ENCODE measurements at places on chromosomes 5 and 9.
A peak's percentile ranks its signal among the peaks of the same experiment; 100 is the strongest.

DNA sequence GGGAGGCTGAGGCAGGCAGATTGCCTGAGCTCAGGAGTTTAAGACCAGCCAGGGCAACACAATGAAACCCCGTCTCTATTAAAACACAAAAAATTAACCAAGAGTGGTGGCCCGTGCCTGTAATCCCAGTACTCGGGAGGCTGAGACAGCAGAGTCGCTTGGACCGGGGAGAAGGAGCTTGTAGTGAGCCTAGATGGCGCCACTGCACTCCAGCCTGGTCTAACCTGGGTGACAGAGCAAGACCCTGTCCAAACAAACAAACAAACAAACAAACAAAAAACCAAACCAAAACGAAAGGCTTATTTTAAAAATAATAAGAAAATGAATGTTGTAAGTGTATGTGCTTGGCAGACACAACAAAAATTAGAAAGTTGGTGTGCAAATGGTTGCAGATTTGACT lies 536.3 kb upstream of the PTPRD start:
- peak; percentile 0 for DNase-seq

- no peak for DNase-seq
Measured at GRCh38 chr5:88551724-88552345, 283.2 kb upstream of the TMEM161B start.

DNA sequence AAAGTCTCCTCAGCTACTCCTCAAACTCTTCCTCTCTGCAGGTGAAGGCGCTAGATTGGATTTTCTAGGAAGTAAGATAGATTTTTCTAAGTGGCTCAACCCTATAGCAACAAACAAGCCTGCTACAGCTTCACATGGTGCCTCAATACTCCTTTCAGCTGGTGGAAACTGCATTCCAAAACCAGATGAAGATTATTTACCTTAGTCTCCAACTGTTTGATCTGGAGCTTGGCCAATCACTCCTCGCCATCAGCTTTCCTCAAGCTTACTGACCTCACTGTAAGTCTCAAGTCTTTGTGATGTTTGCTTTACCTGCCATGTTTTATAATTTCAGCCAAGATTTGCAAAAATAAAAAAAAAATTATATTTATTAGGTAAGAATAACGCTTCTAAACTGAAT lies 622.4 kb downstream of the CHSY3 start:
- peak; percentile 91 for DNase-seq

GRCh38 chr9:123475407-123475806 lies 119.4 kb downstream of the CRB2 start:
- no peak for DNase-seq

GRCh38 chr9:98927724-98928123 lies 16.0 kb upstream of the COL15A1 start:
- no peak for DNase-seq

- no peak for DNase-seq
Measured at GRCh38 chr5:158722940-158723339, 376.8 kb downstream of the EBF1 start.

GRCh38 chr5:150746-151145 lies 40.5 kb upstream of the LRRC14B start:
- DNase-seq, result no peak

- no peak for DNase-seq
Measured at GRCh38 chr9:116471093-116471906, 215.8 kb upstream of the TRIM32 start.

- peak; percentile 63 for DNase-seq
Measured at GRCh38 chr9:5721279-5722087, 92.6 kb downstream of the RIC1 start.

GRCh38 chr9:13750061-13750460 lies 470.6 kb upstream of the MPDZ start:
- no peak for DNase-seq

GRCh38 chr5:99176186-99176585 lies 247.4 kb upstream of the CHD1 start:
- DNase-seq, result no peak

GRCh38 chr9:16704116-16705110 lies 166.1 kb downstream of the BNC2 start:
- no peak for DNase-seq

GRCh38 chr9:33229359-33230114 lies 10.4 kb upstream of the SPINK4 start:
- peak; percentile 99 for DNase-seq

- DNase-seq, result no peak
Measured at GRCh38 chr5:132233081-132233480, 5.4 kb upstream of the P4HA2 start.

- no peak for DNase-seq
Measured at GRCh38 chr5:108143581-108143980, 238.3 kb downstream of the FBXL17 start.

DNA sequence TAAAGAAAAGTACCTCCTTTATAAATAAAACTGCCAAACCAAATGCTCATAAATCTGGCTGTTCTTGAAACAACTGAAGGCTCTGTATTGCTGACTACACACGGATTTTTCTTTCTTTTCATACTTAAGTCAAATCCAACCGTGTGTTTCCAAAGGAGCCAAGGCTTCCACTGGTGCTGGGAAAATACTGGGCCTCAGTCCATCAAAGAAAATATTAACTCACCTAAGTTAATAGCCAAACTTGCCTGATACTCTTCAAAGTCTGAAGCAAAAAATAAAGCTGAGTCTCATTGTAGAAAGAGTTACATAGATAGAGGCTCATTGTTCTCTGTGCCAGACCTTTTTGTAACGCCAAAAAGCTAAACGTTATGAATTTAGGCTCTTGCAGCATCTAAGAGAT lies 350.4 kb upstream of the CDH9 start:
- no peak for DNase-seq

GRCh38 chr5:123429993-123430392 lies 6.8 kb upstream of the CEP120 start:
- peak; percentile 70 for DNase-seq

DNA sequence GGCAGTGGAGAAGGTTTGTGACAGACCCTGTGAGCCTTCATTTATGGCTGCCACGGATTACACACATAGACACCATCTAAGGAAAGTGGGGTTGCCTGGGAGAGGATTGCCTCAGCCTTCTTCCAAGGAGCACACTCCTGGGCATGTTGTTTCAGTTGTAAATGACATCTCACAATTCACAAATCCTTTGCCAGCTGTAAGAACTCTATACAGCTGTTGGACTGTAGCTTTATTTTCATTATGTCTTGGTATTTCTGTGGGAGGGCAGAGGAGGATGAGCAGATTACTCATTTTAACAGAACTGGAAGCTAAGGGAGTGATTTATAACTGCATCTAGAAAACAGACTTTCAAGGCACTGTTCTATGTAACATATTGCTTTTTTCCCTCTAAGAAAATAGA lies 25.6 kb downstream of the MELK start:
- no peak for DNase-seq

- DNase-seq, result no peak
Measured at GRCh38 chr9:79674052-79674777, 102.5 kb downstream of the TLE4 start.

DNA sequence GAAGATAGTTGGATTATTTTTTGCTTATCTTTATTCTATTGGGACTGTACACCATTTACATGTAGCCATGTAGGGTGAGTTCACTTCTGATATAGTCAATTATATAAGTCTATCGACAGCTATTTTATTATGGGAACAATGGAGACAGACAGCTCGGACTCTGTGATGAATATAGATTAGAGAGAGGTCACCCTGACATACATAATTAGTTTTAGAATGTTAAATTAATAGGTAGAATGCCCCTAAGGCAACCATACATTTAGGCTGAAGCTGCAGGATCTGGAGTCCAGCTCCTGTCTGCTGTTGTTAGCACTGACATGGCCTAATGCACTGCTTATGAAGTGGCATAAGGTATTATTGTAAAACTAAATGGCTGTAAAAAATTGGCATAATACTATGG lies 700.8 kb downstream of the MAT2B start:
- no peak for DNase-seq

GRCh38 chr5:6494939-6495338 lies 46.3 kb downstream of the UBE2QL1 start:
- DNase-seq, result no peak

GRCh38 chr5:126460459-126460858 lies 37.2 kb downstream of the GRAMD2B start:
- no peak for DNase-seq

DNA sequence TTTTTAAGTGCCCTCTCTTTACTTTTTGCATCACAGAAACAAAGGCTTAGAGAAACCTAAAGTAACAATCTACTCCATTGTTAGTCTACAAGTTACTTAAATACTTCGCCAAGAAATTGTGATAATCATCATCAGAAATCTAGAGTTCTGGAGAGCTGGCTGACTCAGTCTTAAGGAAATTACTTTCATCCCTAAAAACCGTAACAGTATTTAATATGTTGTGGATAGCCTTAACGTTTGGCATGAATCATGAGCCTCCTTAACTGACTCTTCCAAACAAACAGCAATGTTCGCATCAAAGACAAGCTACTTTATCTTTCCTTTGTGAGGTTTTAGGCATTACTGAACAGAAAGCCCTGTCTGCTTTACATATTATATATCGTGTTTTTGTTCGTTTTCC lies 128.7 kb downstream of the NIPBL start:
- no peak for DNase-seq

DNA sequence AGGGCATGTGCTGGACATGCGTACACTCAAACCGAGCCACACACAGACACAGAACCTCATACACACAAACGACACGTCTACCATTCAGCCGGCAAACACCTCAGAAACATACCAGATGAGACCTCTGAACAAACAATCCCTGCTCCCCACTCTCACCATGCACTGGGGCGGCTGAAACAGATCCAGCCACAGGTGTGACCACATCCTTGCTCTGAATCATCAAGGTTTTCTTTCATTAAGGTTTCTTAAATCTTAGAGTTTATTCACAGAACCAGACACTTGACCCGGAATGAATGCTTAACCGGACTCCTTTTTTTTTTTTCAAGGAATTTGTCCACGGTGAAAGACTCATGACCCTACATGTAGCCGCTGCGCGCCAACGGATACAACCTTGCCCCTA lies 26.2 kb downstream of the TERT start:
- DNase-seq, result no peak

GRCh38 chr9:108850293-108850897 lies 5.4 kb downstream of the ACTL7B start:
- DNase-seq, result peak; percentile 44

DNA sequence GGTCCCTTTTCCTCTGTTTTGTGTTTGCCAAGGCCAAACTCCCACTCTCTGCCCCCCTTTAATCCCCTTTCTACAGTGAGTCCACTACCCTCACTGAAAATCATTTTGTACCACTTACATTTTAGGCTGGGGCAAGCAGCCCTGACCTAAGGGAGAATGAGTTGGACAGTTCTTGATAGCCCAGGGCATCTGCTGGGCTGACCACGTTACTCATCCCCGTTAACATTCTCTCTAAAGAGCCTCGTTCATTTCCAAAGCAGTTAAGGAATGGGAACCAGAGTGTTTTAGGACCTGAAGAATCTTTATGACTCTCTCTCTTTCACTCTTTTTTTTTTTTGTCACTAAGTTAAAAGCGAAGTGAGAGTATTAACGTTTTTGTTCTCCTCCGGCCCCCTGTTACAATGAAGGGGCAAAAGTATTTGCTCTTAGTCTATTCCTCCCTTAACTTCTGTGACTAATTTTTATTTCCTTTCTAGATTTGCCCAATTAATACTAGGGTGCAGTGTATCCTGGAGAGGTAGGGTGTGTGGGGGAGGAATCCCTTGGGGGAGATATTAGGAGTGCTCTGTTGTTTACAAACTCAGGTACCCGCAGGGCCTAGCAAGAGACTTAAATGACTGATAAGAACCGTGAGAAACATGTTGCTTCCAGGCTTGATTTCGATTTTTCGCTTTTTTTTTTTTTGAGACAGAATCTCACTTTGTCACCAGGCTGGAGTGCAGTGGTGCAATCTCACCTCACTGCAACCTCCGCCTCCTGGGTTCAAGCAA lies 14.7 kb downstream of the GM2A start:
- DNase-seq, result no peak

- no peak for DNase-seq
Measured at GRCh38 chr5:160605266-160605665, 183.6 kb downstream of the PTTG1 start.

DNA sequence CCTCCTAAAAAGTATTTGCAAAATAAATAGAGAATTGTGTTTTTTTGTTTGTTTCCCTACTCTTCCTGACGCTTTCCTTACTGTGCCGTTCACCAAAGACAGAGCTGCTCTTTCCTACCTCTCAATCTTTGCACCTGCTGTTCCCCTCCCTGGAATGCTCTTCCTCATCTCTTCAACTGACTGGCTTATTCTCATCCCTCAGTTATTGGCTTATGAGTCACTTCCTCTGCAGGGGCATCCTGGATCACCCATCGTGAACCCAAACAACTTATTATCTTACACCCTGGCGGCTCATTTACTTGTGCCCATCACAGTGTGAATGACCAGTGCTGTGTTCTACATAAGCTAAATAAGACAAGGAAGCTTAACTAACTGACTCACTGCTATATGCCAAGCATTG lies 36.1 kb upstream of the CCNG1 start:
- DNase-seq, result peak; percentile 47

GRCh38 chr9:121368138-121368522 lies 1.9 kb downstream of the STOM start:
- DNase-seq, result no peak

GRCh38 chr5:80711938-80712337 lies 57.2 kb upstream of the DHFR start:
- DNase-seq, result peak; percentile 75

DNA sequence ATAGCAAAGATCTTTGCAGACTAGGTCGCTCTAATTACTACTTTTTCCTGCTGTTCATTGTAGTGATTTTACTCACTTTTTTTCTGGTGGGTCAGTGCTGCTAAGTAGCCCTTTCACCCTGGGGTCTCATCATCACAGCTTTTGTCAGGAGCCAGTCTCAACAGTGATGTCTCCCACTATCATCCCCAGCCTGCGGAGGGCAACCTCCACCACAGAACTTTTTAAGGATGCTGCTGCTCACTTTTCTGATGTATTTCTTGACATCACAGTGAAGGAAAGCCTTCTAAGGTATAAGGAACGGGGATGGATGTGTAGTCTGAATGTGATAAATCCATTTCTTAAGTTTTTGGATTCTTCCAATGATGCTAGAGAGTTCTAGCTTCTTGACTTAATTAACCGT lies 242.5 kb upstream of the RIOK2 start:
- peak; percentile 55 for DNase-seq

- DNase-seq, result peak; percentile 17
Measured at GRCh38 chr5:125558466-125558865, 812.0 kb upstream of the ZNF608 start.

DNA sequence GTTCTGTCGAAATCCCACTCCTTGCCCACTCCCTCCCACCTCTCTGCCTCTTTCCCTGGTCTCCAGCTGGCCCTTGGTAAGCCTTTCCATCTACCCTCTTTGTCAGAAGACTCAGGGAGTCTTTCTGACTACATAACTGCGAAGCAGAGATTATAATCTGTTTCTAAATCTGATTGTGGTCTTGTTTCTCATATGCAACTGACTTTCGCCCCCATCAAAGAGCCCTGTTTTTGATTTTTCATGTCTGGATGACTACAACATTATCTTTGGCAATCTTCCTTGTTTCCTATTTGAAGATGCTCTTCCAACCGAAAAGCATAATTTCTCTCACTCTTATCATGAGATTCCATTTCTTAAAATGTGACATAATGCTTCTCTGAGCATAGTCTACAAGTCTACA lies 218.2 kb upstream of the ADAMTSL1 start:
- no peak for DNase-seq

All from DMS53 (cell line).